ENCODE measurements at places on chromosomes 7 and 10.
A peak's percentile ranks its signal among the peaks of the same experiment; 100 is the strongest.

DNA sequence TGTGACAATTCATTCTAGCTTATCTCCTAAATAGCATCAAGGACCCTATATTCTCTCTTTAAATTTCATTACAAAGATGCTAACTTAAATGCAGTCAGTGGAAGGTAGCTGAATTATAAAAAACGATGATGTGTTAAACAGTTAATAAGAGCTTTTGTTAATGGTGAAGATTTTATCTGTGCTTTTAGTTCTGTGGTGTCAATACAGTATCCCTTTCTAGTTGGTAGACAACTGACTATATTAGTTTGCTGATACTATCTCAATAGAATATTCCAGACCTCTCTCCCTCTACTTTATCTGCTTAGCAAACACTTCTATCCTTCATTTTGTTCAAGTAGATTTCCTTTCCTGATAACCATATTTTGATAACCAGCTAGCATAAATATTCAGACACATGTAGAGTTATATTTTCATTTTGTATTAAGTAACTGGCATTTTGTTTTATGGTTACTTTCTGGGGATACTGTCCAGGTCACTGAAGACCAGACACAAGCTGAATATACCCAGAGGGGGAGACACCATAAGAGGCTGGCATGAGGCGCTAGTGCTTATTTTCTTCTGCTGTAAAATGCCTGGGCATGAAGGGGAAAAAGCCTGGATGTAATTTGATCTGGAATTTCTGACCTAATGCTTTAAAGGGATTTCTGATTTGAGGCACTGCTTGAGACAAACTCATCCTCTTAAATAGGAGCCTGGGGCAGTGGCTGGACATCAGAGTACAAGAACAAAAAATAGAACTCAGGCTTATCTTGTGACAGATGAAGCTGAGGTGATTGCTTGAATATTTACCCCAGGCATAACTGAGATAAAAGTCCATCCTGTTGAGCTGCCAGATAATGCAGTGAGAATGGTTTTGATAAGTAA, 197.5 kb downstream of the MALRD1 start:
- DNase-seq = no peak

DNA sequence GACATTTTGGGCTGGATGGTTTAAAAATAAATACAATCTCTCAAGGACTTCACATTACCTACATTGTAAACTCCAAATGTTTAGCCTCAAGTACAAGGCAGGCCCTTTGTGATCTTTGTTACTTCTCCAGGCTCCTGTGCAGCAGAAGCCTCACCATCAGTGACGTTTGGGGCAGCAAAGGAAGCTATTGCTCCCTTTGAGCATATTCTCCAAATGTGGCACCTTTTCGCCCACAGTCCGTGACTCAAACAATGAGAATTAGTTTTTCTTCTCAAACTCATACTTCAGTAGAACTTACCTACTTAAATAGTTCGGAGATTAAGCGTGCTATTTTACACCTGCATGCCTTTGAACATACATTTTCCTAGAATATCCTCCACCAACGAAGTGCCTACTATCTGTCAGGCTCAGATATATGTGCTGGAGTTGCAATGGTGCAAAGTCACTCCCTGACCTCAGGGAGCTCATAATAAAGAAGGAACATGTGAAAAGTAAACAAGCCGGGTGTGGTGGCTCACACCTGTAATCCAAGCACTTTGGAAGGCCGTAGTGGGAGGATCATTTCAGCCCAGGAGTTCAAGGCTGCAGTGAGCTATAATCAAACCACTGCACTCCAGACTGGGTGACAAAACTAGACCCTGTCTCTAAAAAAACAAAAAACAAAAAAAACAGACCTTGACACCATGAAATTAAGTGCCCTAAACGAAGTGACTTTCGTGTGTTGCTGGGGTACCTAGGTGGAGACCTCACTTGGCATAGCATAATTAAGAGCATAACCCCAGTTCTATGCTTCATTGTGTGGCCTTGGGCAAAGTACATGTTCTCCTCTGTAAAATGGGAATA, 1.2 kb upstream of the ABCF2 start:
- DNase-seq = no peak

- no peak for DNase-seq
These were observed 131.7 kb upstream of the PRSS58 start for GRCh38 chr7:142389544-142389943.

DNA sequence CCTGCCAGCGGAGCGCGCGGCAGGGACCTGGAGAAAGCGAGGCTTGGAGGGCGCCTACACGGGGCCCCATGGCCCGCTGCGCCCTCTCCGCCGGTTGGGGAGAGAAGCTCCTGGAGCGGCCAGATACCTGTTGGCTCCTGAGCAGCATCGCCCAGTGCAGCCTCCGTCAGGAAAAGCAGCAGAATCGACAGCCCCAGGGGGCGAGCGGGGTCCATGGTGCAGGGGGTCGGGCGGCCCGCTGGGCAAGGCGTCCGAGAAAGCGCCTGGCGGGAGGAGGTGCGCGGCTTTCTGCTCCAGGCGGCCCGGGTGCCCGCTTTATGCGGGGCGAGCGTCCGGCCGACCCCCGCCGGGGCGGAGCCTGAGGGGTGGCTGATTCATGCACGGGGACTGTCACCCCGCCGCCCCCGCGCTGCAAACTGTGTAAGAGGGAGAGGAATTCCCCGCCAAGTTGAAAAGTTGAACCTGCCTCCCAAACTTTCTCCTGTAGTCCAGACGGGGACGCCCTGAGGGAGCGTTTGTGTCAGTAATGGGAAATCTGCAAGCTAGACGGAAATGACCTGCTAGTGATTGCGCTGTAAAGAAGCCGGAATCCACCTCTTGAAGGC, at the start of gene TFPI2:
Gene TFPI2, minus strand, starts transcription at position 290 of the 605 bp plus-strand sequence. Its CDS starts 75 bp downstream, at position 215.
- DNase-seq = no peak

DNA sequence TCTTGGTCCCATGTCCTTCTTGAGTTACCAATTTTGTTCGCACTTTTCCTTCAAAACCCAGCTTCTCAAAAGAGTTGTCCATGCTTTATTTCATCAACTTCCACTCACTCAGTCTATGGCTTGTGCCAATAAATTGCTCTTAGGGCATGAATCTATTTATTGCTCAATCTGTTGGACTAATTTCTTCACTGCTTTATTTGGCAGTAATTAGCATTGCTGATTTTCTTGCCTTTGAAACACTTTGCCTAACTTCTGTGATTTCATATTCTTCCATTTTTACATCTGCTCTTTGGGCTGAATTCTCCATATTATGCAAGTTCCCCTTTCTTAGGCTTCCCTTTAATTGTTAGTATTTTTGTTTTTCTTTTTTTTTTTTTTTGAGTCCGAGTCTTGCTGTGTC, 16.8 kb downstream of the DLD start:
- no peak for DNase-seq

DNA sequence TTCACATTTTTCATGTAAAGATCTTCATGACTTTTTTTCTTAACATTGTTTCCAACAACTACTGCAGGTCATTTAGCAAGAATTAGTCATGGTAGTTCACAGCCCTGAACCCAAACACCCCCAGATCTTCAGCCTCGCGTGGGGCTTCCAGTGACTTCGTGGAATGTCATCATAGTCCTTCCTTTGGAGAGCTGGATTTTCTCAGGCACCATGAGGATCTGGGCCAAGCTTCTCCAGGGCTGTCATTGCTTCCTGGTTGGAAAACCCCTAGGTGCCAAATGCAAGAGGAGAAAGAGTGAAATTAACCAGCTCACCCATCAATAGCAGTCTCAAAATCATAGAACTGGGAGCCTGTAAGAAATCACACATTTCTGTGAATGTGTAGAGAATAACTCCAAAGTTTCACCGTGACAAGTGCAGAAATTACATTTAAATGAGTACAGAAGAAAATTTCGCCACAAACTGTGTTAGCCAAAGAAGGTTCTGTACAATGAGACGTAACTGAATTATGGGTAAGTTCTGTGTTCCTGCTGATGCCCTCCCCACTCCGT, 175.4 kb downstream of the CELF2 start:
- DNase-seq = no peak

- no peak for DNase-seq
These were observed 52.0 kb downstream of the GTF2IRD1 start for GRCh38 chr7:74505471-74506324.

GRCh38 chr7:87107949-87108776, 44.1 kb upstream of the DMTF1 start:
- DNase-seq = no peak

DNA sequence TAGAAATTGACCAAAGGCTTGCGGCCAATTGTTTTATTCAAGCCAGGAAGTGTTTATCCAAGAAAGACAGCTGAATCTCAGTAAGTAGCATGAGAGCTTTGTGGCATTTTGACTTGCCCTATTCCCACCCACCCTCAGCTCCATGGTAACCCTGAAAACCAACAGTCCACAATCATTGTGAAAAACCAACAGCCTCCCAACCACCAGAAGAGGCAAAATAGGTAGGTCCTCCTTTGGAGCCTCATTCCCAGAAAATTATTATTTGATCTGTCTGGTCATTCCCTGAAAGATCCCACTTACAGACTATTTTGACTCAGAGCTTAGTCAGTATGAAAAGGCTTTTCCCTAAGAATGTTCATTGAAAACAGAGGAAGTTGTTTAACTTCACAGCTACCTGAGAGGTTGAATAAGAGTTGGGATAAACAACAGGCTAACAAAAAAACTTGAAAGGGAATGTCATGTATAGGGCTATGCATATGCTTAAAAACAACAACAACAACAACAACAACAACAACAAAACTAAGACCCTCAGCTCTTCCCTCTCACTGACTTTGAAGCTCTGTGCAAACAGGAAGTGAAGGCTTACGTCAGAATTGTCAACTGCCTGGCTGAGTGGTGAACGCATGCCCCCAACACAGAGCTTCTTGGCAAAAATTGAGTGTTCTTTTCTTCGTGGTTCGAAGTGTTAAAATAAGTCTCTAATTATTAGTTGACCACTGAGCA, 11.2 kb downstream of the KPNA7 start:
- DNase-seq = no peak

DNA sequence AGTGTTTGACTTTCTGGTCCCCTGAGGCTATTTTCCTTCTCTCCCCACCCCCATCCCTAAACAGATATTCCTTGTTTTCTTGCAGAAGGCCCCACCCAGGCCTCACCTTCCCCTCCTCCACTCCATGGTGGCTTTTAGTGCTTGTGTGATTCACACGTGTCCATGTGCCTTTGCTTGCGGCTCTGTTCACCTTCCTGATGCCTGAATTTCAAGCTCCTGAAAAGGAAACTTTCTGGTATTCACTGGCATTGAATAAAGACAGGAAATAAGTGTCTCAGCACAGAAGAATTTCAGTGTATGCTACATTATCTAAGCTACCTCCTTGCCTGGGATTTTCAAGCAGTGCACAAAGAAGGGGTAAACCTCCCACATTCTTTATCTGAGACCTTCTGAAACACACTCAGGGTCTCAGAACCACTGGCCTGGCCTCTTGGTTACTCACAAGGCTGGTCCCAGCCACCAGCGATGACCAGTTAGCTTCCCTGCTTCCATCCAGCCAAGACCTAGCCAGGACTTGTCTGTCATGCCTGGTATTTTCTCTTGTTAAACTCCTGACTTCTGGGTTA, 17.2 kb upstream of the UBE2H start:
- no peak for DNase-seq

- no peak for DNase-seq
These were observed 66.1 kb downstream of the ADD3 start for GRCh38 chr10:110073896-110074295.

- peak; percentile 80 for DNase-seq
These were observed 212.2 kb downstream of the FAM107B start for GRCh38 chr10:14562218-14563075.

DNA sequence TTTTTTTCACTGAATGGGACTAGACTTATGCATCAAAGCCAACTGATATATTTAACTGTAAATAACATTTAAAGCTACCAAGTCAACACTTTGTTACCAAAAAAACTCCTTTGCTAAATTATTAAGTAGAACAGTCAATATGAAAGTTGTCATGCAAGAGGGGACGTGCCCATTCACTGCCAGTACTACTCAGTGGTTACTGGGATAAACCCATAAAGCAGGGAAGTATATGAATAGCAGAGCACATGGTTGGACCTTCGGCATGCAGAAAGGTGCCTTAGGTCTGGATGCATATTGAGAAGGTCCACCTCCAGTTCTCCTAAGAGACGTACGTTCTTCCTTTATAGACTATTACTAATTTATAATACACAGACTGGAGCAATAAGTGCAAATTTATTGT, 120.1 kb downstream of the SVOPL start:
- no peak for DNase-seq

DNA sequence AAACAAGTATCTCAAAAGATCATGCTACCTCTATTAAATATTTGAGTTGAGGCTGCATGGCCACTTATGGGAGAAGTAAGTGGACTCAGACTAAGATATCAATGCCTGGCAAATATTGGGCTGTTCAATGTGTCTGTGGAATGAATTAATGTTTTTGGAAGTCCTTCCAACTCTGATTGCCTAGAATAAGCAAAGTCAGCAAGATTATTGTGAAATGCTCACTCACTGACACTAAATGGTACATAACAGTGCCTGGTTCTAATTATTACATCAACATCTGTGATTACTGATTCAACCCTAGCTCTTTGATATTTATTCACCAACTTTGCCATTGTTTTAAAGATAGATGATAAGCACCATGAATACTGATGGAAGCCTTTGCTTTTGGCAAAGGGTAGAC, 45.5 kb upstream of the HDAC9 start:
- no peak for DNase-seq

DNA sequence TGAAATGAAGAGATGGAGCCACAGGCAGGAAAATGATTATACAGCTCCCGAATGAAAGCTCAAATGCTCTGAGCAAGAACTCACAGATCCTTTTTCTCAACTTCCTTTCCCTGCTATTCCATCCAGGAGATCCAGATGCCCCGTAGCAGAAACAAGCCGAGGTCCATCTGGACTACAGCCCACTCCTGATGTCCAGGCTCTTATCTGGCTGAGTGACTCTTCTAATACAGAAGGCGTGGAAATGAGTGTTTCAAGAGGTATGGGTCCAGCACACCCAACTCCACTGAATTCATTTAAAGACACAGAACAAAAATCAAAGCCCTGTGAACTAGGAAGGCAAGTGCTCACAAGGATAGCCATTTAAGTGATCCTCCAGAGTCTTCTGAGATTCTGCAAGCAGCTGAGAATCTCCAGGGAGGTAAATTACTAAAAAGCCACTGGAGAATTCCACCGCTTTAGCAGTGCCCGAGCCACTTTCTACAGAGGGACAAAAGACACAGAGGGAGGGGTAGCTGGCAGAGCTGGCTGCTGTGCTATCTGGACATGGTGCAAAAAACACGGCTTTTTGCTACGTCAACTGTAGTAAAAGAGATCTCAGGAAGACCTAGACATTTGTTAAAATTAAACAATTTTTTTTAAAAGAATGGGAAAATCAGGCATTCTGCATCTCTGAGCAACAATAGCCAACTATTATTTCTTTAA, 24.5 kb downstream of the FAM171A1 start:
- no peak for DNase-seq

- DNase-seq = no peak
These were observed 122.9 kb downstream of the LYZL1 start for GRCh38 chr10:29411666-29412315.

- no peak for DNase-seq
These were observed 4.4 kb upstream of the FRAT1 start for GRCh38 chr10:97314671-97315070.

- DNase-seq = no peak
These were observed 32.4 kb downstream of the WBP1L start for GRCh38 chr10:102775935-102776669.
